ENCODE measurements at places on chromosomes 12 and 14. TPM values are rescaled to one million over a fixed set of nuclear protein-coding genes. Genes with fewer than 3 reads are reported as not detected.

Gene AGAP2
- 58.8 TPM for total RNA-seq

DNA sequence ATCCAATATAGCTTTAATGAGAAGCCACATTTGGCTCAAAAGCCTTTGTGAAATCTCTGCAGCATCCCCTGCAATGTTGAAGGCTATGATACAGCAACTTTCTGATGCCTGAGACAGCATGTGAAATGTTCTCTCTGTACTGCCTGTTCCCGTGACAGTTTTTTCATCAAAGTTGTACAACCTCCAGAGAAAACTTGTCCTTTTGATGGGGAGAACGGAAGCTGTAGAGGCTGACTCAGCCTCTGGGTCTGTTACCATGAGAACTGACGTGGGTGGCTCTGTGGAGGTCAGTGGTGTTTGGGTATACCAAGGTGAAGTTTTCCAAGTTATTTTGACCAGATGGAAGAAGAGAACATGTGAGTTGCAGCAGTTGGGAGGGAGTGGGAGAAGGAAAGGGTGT lies 17.0 kb downstream of the SLC4A8 start:
- no peak overlapping the region for H3K4me3 ChIP-seq
- no peaks in the 10 kb centered on the region for H3K36me3 ChIP-seq
- peaks cover 13% of the 10 kb centered on the region for H3K4me1 ChIP-seq
- H3K27me3 ChIP-seq: no peaks in the 10 kb centered on the region
- H3K27ac ChIP-seq: no peak overlapping the region

DNA sequence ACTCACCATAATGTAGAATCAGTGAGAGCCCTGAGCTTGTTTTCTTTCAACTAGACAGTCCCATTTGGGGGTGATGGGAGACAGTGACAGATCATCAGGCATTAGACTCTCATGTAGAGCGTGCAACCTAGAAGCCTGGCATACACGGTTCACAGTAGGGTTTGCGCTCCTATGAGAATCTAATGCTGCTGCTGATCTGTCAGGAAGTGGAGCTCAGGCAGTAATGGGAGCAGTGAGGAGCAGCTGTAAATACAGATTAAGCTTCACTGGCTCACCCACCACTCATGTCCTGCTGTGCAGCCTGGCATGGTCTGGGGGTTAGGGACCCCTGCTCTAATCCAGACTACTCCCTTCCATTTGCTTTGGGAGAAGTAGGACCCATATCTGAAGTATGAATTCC lies 55.6 kb downstream of the FNTB start:
- no peaks in the 10 kb centered on the region for H3K27me3 ChIP-seq
- H3K4me1 ChIP-seq: peaks cover 2% of the 10 kb centered on the region
- no peak overlapping the region for H3K4me3 ChIP-seq
- H3K36me3 ChIP-seq: peaks cover 4% of the 10 kb centered on the region
- no peak for DNase-seq
- H3K27ac ChIP-seq: peak overlapping the region; percentile 29

DNA sequence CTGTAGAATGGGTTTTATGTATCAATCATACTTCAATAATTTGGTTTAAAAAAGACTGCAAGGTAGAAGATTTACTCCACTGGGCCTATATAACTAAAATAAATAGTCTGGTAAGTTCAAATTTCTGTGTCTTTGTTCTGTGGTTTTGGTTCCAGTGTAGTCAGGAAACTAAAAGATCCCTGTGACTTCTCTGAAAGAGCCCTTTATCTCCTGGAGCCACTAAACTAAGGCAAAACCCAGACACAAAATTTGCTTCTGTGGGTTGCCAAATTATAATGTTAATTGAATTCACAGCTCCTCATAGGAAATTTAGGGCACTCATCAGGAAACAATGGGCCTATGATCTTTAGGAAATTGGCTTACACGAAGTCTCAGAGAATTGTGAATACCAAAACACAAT lies 1038.4 kb downstream of the GALC start:
- H3K27ac ChIP-seq: no peak overlapping the region
- H3K36me3 ChIP-seq: no peaks in the 10 kb centered on the region
- no peaks in the 10 kb centered on the region for H3K4me1 ChIP-seq
- DNase-seq: no peak
- H3K27me3 ChIP-seq: no peaks in the 10 kb centered on the region

GRCh38 chr12:8771072-8771471 lies 51.3 kb upstream of the A2ML1 start:
- H3K4me1 ChIP-seq: peaks cover 3% of the 10 kb centered on the region
- no peak overlapping the region for H3K27ac ChIP-seq
- H3K4me3 ChIP-seq: no peak overlapping the region
- no peak for DNase-seq
- H3K27me3 ChIP-seq: no peaks in the 10 kb centered on the region
- peaks cover 18% of the 10 kb centered on the region for H3K36me3 ChIP-seq

DNA sequence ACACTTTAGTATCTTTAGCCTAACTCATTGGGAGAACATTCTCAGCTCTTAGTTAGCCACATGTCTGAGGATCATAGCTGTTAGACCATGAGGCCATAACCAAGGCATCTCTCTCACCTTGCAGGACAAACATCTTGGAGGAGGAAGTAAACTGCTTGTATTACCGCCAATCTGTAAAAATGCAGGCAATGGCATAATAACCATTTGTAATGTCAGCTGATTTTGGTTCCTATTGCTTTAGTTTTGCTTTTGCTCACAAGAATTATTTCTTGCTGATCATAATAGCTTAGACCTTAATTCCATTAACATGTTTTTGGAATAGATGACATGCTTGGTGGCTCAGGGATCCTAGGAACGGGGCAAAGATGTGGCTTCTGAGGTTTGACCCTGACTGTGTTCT lies 16.4 kb upstream of the GSG1 start:
- H3K36me3 ChIP-seq: no peaks in the 10 kb centered on the region
- H3K27ac ChIP-seq: no peak overlapping the region
- H3K27me3 ChIP-seq: peaks cover 1% of the 10 kb centered on the region
- no peak overlapping the region for H3K4me3 ChIP-seq
- no peaks in the 10 kb centered on the region for H3K4me1 ChIP-seq

GRCh38 chr14:94961386-94962165 lies 191.7 kb upstream of the GSC start:
- no peak overlapping the region for H3K4me3 ChIP-seq
- no peaks in the 10 kb centered on the region for H3K4me1 ChIP-seq
- DNase-seq: no peak
- H3K27ac ChIP-seq: no peak overlapping the region
- no peaks in the 10 kb centered on the region for H3K36me3 ChIP-seq

DNA sequence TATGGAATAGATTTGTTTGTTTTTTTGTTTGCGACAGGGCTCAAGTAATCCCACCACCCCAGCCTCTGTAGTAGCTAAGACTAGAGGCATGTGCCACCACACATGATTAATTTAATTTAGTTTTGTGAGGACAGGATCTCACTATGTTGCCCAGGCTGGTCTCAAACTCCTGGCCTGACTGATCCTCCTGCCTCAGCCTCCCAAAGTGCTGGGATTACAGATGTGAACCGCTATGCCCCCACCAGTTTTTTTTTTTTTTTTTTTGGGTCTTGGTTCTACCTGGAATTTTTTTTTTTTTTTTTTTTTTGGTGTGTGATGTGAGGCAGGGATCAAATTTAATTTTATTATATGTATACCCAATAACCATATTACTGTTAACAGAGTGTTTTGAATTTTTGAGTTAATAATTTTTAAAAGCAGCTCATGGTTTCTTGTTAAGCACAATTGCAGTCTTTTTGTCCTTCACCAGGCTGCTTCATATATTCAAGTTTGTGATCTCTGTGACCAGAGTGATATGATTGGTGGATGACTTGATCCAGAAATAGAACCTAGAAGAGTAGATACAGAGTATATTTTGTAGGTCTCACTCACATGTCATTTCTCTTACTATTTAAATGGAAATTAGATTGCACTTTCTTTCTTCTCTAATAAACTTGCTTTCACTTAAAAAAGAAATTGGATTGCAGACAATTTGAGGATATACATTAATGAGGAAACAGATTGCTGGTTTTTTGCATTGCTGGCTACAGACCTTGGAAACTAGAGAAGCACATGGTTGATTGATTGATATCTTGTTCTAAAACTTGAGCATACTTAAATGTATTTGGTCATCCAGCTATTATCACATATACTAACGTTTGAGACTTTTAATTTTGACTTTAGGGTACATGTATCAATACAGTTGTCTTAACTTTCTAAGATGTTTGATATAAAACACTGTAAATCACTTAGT lies 13.2 kb downstream of the ADIPOR2 start:
- peaks cover 81% of the 10 kb centered on the region for H3K4me1 ChIP-seq
- DNase-seq: no peak
- no peak overlapping the region for H3K27ac ChIP-seq
- peaks cover 2% of the 10 kb centered on the region for H3K36me3 ChIP-seq
- no peak overlapping the region for H3K4me3 ChIP-seq

- no peak overlapping the region for H3K4me3 ChIP-seq
- H3K36me3 ChIP-seq: no peaks in the 10 kb centered on the region
- peaks cover 24% of the 10 kb centered on the region for H3K27me3 ChIP-seq
- no peaks in the 10 kb centered on the region for H3K4me1 ChIP-seq
- no peak for DNase-seq
Observed at GRCh38 chr14:30771595-30771994, 102.8 kb upstream of the COCH start.

DNA sequence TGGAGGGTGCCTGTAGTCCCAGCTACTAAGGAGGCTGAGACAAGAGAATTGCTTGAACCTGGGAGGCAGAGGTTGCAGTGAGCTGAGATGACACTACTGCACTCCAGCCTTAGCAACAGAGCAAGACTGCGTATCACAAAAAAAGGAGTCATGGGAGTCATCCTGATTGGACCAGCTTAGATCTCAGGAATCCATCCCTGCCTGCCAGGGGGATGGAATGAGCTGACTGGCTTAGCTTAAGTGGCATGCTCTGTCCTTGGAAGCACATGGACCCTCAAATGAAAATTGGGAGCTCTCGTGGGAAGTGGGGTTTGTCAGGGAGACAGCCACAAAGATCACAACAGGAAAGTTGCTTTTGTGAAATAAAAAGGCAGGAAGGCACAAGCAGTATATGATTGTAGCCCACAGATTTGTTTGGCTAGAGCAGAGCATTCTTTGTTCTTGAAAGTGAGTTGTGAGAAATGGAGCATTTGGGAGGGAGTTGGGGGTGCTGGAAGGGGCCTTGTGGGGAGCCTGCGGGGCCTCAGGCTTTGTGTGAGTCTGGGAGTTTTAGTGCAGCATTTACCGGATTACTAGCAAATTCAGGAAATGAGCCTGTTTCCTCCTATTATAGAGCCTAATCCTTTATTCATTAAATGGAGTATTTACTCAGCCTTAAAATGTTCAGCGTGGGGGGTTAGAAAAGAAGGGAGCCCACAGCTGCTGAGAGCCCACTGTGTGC lies 30.7 kb downstream of the DGLUCY start:
- no peak for DNase-seq
- no peak overlapping the region for H3K4me3 ChIP-seq

DNA sequence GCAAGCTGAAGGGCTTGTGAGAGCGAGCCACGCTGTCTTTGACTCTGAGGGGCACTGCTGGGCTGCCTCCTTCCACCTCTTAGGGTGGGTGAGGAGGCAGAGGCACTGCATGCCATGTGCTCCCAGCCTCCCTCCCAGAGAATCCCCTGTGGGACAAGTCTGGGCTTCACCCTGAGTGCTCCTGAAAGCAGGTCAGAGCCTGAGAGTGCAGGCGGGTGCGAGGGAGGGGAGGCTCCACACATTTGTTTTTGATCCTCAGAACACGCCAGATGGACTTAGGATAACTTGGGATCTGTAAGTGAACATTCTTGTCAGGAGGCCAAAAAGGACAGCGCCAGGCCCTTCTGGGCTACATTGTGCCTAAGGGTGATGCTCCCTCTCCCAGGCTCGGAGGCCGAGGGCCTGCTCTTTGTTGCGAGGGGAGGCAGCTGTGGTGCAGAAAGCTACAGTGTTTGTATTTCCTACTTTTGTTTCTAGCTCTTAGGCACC lies 155.4 kb downstream of the TMX1 start:
- H3K4me3 ChIP-seq: no peak overlapping the region
- no peak for DNase-seq
- peaks cover 36% of the 10 kb centered on the region for H3K27me3 ChIP-seq
- no peak overlapping the region for H3K27ac ChIP-seq
